ENCODE measurements at places on chromosomes 3 and 15.
A peak's percentile ranks its signal among the peaks of the same experiment; 100 is the strongest.

GRCh38 chr15:43517354-43518196 is at the start of gene MAP1A:
TSS of gene MAP1A (plus strand) at chr15:43517608. CDS start at chr15:43521474, 3,866 bp downstream.
- peak; percentile 94 for DNase-seq

DNA sequence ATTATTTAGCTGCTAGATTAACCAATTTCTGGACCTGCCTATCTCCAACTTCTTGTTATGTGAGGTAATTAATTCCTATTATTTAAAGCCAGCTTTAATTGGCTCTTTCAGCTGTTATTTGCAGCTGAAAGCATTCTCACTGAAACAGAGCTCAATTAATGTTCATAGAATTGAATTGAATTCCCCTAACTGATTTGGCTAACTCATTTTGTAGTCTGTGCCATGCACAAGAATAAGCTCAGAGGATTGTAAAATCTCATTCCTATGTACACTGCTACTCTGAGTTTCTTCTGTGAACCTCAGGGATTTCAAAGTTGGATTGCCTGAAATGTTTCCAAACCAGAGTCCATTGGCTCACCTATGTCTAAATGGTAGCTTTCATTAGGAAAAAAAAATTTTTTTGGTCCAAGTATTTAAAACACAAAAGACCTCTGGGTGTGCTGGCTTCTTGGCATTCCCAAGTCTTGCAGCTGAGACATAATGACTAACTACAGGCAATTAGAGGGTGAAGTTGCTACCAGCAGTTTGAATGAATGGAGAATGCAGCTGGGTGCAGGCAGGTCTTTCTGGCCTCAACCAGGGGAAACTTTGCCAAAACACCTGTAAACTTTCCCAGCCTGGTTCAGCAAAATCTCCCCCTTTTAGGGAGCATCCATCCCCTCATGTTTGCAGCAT is 134.3 kb downstream of the EDEM1 start:
- no peak for DNase-seq

DNA sequence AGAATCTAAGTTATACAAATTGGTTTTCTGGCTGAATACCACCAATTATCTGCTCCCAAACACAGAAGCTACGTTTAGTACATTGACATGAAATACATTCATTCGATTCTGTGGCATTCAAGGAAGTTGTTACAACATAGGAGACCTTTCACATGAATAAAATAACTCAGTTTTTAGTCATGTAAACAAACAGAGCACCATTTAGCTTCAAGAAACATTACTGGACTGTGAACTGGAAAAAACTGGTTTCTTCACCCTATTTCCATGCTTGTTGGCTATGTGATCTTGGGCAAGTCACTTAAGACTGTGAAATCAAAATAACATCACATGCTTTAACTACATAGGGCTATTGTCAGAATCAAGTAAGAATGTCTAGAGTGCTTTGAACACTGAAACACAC is 46.2 kb downstream of the NRG4 start:
- DNase-seq: no peak

- DNase-seq: no peak
Observed at GRCh38 chr3:33050071-33050653, 46.8 kb downstream of the GLB1 start.

- DNase-seq: no peak
Observed at GRCh38 chr3:30040126-30040525, 566.3 kb upstream of the TGFBR2 start.

GRCh38 chr15:95170561-95171380 is 939.4 kb downstream of the MCTP2 start:
- no peak for DNase-seq

- DNase-seq: no peak
Observed at GRCh38 chr3:177883957-177884356, 652.3 kb upstream of the KCNMB2 start.
